ENCODE measurements at places on chromosomes 13 and 19.

GRCh38 chr19:1593501-1593772 is 772 bp upstream of the MBD3 start:
- DNase-seq, result no peak

DNA sequence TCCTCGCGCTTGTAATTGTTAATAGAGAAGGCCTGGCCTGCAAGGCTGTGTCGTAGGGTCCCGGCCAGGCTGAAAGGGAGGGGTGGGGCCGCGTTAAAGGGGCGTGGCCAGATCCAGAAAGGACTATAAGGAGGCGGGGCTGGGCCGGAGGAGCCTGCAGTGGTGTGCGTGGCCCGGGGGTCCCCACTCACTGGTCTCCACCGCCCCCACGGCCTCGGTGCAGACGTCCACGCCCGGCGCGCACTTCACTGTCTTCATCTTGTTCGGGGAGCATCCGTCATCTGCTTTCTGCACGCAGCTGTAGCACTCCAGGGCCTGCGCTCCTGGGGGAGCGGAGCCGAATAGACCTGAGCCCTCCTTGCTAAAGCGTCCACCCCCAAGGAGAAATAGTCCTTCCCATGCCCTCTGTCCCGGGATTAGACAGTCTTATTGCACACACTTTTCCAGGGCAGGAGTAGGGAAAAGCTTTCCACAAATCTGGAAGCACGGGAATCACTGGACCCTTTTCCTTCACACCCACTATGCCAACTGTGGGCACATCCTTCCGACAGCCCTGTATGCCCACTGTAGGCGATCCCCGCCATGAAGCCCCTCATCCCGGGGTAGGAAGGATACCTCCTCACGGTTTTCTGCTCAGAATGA is 1.2 kb downstream of the LYPD3 start:
- DNase-seq, result no peak

GRCh38 chr19:10514211-10515145 is 2.8 kb downstream of the S1PR5 start:
- DNase-seq, result no peak

GRCh38 chr13:78241278-78241919 is 322.8 kb upstream of the EDNRB start:
- DNase-seq, result peak; percentile 13

- DNase-seq, result no peak
These were observed 3.0 kb downstream of the CBY2 start for GRCh38 chr13:45704854-45705695.

Measured in KG1 (cell line).